ENCODE measurements at places on chromosomes 5 and 9. TPM values are rescaled to one million over a fixed set of nuclear protein-coding genes. Genes with fewer than 3 reads are reported as not detected.

GRCh38 chr5:89421035-89421434 is 538.1 kb upstream of the MEF2C start:
- no peaks in the 10 kb centered on the region for H3K36me3 ChIP-seq
- H3K4me1 ChIP-seq: no peaks in the 10 kb centered on the region
- H3K4me3 ChIP-seq: no peak overlapping the region
- H3K27ac ChIP-seq: no peak overlapping the region
- no peak for DNase-seq
- no peaks in the 10 kb centered on the region for H3K27me3 ChIP-seq

DNA sequence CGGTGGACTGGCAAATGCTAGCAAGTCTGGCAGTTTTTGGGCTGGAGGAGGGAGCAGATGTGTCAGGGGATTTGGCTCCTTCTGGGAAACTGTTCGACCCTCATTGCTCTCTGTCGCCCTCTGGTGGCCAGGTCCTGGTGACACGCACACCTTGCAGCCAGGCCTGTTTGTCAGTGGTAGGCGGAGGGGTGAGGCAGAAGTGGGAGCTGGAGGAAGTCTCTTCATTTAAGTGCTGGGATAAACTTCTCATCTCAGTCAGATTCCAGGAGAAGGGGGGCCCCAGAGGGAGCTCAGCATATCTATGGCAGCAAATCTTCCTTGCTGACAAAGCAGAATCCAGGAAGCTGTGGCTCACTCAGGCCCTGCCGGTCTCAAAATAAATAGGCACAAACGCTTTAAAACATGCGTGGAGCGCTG is 326.5 kb downstream of the ZSWIM6 start:
- H3K27me3 ChIP-seq: no peaks in the 10 kb centered on the region
- no peaks in the 10 kb centered on the region for H3K36me3 ChIP-seq
- no peak overlapping the region for H3K27ac ChIP-seq
- no peaks in the 10 kb centered on the region for H3K4me1 ChIP-seq
- peak; percentile 81 for DNase-seq
- no peak overlapping the region for H3K4me3 ChIP-seq

Gene LCP2
- total RNA-seq: 73.0 TPM

DNA sequence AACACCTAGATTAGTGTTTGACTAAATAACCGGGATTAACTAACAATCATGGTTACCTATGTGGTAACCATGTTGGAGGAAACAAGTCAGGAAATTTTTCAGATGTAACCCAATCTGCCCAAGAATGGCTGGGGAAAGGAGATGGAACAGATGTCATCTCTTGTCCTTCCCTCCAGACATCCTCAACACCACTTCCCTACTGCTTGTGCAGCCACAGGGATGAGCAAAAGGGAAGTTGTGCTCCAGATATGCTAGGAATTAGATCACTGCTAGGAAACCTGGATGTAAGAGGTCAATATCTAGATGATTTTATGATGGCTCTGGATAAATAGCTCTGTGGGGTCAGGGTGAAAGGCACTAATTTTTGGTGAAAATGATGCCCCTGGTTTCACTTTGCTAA is 61.3 kb upstream of the ELL2 start:
- no peaks in the 10 kb centered on the region for H3K27me3 ChIP-seq
- H3K4me3 ChIP-seq: no peak overlapping the region
- H3K27ac ChIP-seq: no peak overlapping the region
- no peak for DNase-seq
- no peaks in the 10 kb centered on the region for H3K36me3 ChIP-seq
- H3K4me1 ChIP-seq: no peaks in the 10 kb centered on the region

Gene NKD2
- 9.9 TPM for total RNA-seq

DNA sequence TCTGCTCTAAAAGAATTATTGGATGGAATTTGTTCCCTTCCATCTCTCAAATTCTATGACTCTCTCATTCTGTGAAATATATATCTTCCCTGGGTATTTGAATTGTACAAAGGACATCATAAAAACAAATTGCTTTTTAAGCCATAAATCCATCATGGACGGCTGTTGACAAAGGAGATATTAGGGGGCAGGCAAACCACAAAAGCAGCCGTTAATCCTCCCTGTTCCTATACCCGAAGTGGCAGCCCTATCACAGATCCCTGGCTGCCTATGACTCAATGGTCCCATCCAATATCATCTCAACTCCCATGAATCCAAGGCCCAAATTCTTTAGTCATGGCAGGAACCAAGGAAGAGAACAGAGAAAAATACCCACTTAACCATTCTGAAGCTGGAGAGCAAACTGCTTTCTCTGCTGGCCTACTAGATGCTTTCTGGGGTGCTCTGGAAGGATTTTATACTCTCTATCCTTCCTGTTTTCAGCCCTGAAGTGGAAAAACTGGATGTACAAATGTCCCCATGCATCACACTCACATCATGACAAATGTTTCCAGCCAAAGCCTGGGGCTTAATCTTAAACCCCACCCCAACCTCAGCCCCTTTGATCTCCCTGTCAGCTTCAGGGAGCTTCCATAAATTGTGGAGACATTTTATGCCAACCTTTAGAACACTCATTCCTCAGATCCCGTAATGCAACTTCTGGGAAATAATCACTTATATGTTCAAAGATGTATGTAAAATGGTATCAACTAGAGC is 59.5 kb downstream of the FAM114A2 start:
- DNase-seq: no peak
- H3K4me1 ChIP-seq: no peaks in the 10 kb centered on the region
- no peak overlapping the region for H3K4me3 ChIP-seq
- no peaks in the 10 kb centered on the region for H3K27me3 ChIP-seq

- no peaks in the 10 kb centered on the region for H3K4me1 ChIP-seq
- no peaks in the 10 kb centered on the region for H3K27me3 ChIP-seq
- H3K27ac ChIP-seq: no peak overlapping the region
- no peak overlapping the region for H3K4me3 ChIP-seq
- H3K36me3 ChIP-seq: no peaks in the 10 kb centered on the region
These were observed 61.2 kb downstream of the MCTP1 start for GRCh38 chr5:95223566-95224258.

GRCh38 chr9:89218040-89218928 is 39.7 kb upstream of the SHC3 start:
- H3K4me1 ChIP-seq: peaks cover 8% of the 10 kb centered on the region
- no peak overlapping the region for H3K27ac ChIP-seq
- no peaks in the 10 kb centered on the region for H3K36me3 ChIP-seq
